K562 (cell line): ENCODE measurements at places on chromosomes 4 and X. TPM values are rescaled to one million over a fixed set of nuclear protein-coding genes. Genes with fewer than 3 reads are reported as not detected.

GRCh38 chr4:1255699-1256098 is 6.8 kb upstream of the CTBP1 start:
- H3K27me3 ChIP-seq: peaks cover 10% of the 10 kb centered on the region
- no peak for DNase-seq
- H3K36me3 ChIP-seq: peaks cover 11% of the 10 kb centered on the region; the same call in 1 of the 3 replicates

DNA sequence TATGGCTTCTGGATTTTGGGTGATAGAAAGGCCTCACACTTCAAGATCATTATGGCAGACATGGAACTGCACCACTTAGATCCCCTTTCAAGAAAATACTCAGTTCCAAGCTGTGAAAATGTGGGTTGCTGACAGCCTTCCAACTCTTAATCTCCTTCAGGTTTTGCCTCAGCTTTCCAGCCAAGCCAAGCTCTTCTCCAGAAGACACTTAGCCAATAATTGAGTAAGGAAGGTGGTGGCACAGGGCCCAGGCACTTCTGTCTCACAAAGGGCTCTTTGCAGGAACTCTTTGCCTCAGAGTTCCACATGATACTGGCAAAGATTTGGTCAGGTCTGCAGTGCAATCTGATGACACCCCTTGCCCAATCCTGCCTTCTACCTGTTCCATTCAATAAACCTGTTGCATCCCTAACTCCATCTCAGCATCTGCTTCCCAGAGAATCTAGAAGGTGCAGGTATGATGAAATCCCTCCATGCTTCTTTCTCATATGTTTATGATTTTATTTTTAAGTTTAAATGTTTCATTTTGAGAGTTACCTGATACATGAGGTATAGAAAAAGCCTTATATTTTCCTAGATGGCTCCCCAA is 30.6 kb downstream of the ANXA5 start:
- H3K27ac ChIP-seq: no peak overlapping the region
- no peak overlapping the region for H3K4me3 ChIP-seq
- no peaks in the 10 kb centered on the region for H3K4me1 ChIP-seq
- H3K36me3 ChIP-seq: peaks cover 26% of the 10 kb centered on the region; the same call in 2 of the 3 replicates

GRCh38 chr4:15234116-15234855 is 193.5 kb upstream of the C1QTNF7 start:
- H3K27me3 ChIP-seq: no peaks in the 10 kb centered on the region
- no peaks in the 10 kb centered on the region for H3K4me1 ChIP-seq
- H3K4me3 ChIP-seq: no peak overlapping the region
- H3K36me3 ChIP-seq: no peaks in the 10 kb centered on the region
- DNase-seq: no peak

- DNase-seq: no peak
- no peak overlapping the region for H3K4me3 ChIP-seq
- H3K27me3 ChIP-seq: no peaks in the 10 kb centered on the region
- no peak overlapping the region for H3K27ac ChIP-seq
- H3K36me3 ChIP-seq: no peaks in the 10 kb centered on the region
These were observed 146.0 kb downstream of the PJA1 start for GRCh38 chrX:69019073-69019890.

GRCh38 chrX:19091596-19091995 is 30.7 kb downstream of the ADGRG2 start:
- no peak for DNase-seq
- H3K27me3 ChIP-seq: peaks cover 5% of the 10 kb centered on the region; the same call in 1 of the 2 replicates
- H3K4me1 ChIP-seq: no peaks in the 10 kb centered on the region
- H3K4me3 ChIP-seq: no peak overlapping the region
- no peaks in the 10 kb centered on the region for H3K36me3 ChIP-seq

DNA sequence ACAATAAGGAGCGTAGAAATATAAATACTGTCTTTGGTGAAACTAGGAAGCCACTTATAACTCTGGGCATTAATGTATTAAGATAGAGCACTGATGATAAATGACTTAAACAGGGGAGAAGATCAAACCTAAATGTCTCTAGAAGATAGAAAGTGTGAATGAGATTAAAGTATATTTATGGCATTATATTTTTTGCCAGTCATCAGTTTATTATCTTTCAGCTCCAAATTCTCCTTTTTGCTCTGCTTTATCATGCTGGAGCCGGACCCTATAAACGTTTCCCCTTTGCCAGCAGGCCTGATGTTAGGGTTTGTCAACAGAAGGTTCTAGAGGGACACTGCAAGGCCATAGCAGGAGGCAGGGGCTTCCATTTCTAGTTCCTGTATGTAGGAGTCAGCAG is 76.4 kb downstream of the TBC1D19 start:
- no peaks in the 10 kb centered on the region for H3K27me3 ChIP-seq
- DNase-seq: no peak
- no peaks in the 10 kb centered on the region; the same call in 2 of the 3 replicates for H3K36me3 ChIP-seq
- H3K27ac ChIP-seq: no peak overlapping the region
- no peaks in the 10 kb centered on the region for H3K4me1 ChIP-seq
- H3K4me3 ChIP-seq: no peak overlapping the region

DNA sequence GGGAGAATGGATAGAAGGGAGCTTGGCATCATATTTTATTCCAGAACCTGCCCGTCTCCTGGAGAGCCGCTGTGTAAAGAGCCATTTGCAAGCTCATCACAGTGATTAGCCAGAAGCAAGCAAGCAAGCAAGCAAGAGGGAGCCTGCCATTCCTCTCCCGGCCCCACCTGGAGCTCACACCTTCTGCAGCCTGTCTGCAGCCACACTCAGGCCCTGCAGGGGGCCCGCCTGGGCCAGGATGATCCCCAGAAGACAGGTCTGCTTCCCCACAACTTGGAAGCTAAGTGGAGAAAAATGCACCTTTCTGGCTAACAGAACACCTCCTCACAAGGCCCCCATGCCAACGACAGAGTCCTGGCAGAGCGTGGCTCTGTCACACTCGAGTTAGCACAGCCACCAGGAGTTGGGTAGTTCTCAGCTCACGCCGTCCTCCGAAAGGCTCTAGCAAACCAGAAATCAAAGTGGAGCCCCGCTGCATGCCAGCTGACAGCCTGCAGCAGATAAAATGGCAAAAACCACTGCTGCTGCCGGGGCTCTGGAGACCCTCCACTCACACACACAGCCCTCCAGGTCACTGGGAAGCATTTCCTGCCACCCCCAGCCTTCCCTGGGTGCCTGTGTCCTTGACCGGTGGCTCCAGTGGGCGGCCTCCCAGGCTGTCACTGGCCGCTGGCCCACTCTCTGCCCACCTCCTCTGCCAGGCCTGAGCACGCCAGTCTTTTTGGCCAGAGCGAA is 54.9 kb downstream of the DCTD start:
- H3K4me1 ChIP-seq: peaks cover 2% of the 10 kb centered on the region; the same call in 2 of the 3 replicates
- H3K27me3 ChIP-seq: peaks cover 47% of the 10 kb centered on the region
- H3K36me3 ChIP-seq: no peaks in the 10 kb centered on the region
- H3K27ac ChIP-seq: no peak overlapping the region
- DNase-seq: no peak

Gene CCDC158
- total RNA-seq: not detected in 2 replicates

DNA sequence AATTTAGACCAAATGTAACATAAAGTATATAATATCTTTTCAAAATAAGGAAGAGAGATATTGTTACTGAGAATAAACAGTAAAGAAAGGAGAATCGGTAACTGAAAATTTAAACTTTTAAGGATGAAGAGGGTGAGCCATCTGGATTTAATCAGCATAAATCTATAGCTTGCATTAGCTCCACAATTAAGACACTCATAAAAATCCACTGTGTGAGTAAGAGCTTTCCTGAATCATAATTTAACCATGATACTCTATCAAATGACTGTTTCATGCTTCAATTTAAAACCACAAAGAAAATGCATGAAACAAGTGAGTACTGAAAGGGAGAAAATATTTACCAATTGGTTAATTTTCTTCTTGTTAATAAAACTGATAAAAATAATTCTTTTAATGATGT is 951.5 kb upstream of the SLIT2 start:
- no peaks in the 10 kb centered on the region for H3K27me3 ChIP-seq
- no peak overlapping the region for H3K27ac ChIP-seq
- H3K4me1 ChIP-seq: no peaks in the 10 kb centered on the region

GRCh38 chr4:2728806-2729532 is 27.2 kb downstream of the TNIP2 start:
- no peaks in the 10 kb centered on the region for H3K27me3 ChIP-seq
- H3K4me1 ChIP-seq: peaks cover 12% of the 10 kb centered on the region; the same call in 1 of the 2 replicates
- no peak overlapping the region for H3K4me3 ChIP-seq
- H3K27ac ChIP-seq: no peak overlapping the region
- peaks cover 40% of the 10 kb centered on the region; the same call in 2 of the 3 replicates for H3K36me3 ChIP-seq

- H3K27me3 ChIP-seq: no peaks in the 10 kb centered on the region
- H3K4me1 ChIP-seq: no peaks in the 10 kb centered on the region
- no peak for DNase-seq
- H3K36me3 ChIP-seq: no peaks in the 10 kb centered on the region
- no peak overlapping the region for H3K4me3 ChIP-seq
These were observed 703.0 kb downstream of the PCDH18 start for GRCh38 chr4:136829280-136829679.

- no peaks in the 10 kb centered on the region for H3K36me3 ChIP-seq
- no peaks in the 10 kb centered on the region for H3K27me3 ChIP-seq
- no peak overlapping the region for H3K27ac ChIP-seq
These were observed 49.2 kb downstream of the WDFY3 start for GRCh38 chr4:84917086-84917821.

DNA sequence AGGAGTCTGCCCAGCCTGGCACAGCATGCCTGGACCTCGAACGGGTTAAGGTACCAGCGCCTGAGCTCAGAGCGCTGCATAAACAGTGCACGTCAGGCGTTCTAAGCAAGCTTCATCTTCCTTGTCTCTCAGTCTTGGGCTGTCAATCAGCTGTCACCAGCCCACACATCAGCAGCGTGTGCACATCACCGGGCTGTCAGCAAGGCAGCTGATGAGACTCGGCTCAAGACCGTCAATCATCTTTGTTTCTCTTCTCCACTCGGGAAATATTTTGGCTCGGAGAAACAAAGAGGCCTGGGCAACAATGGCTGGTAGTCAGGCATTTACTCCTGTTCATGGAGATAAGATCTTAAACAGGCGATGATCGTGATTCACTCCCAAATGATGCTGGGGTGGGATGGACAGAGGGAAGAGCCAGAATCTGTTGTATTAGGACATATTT is 141.3 kb downstream of the LDB2 start:
- no peak for DNase-seq
- H3K27me3 ChIP-seq: no peaks in the 10 kb centered on the region
- no peak overlapping the region for H3K4me3 ChIP-seq
- H3K4me1 ChIP-seq: no peaks in the 10 kb centered on the region

Gene BST1
- not detected in 2 replicates for total RNA-seq

Gene SYN1
- 0.24 and 0.38 TPM in 2 replicates for total RNA-seq

Gene LRCH2
- 2.6 TPM in 2 replicates for total RNA-seq

GRCh38 chr4:78056265-78057129 is 626 bp upstream of the FRAS1 start:
- H3K27me3 ChIP-seq: peaks cover 35% of the 10 kb centered on the region
- no peaks in the 10 kb centered on the region for H3K36me3 ChIP-seq
- H3K4me1 ChIP-seq: peaks cover 18% of the 10 kb centered on the region
- no peak overlapping the region for H3K4me3 ChIP-seq
- no peak overlapping the region for H3K27ac ChIP-seq
- peak; percentile 28 for DNase-seq

DNA sequence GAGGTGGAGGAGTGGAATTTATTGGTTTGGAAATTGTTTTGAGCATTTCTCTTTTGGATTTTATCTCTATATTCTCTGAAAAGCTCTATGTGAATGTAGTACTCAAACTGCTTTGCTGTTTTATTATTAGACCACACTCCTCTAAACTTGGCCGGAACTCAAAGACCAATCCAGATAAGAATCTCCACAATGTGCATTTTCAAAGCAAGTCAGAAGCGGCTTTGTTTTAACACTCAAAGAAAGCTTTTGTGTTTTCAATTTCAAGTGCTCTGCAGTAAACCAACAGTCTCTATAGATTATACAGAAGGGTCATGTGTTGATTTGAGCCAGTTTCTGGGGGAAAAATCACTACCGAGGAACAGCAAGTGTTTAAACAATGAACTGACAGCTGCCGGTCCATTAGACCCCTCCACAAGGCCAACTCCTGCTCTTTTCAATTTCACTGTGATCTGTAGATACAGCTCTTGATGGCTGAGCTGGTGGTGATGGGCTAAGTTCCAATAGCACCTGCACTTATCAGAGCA is 79.4 kb downstream of the FTHL17 start:
- no peaks in the 10 kb centered on the region for H3K36me3 ChIP-seq
- no peak overlapping the region for H3K4me3 ChIP-seq
- H3K27me3 ChIP-seq: no peaks in the 10 kb centered on the region
- DNase-seq: no peak
- H3K27ac ChIP-seq: no peak overlapping the region
